ENCODE measurements at places on chromosomes 7 and 10.

- no peak for DNase-seq
Observed at GRCh38 chr7:123711832-123712293, 36.9 kb downstream of the WASL start.

- no peak for DNase-seq
Observed at GRCh38 chr7:94133460-94133859, 129.3 kb upstream of the BET1 start.

DNA sequence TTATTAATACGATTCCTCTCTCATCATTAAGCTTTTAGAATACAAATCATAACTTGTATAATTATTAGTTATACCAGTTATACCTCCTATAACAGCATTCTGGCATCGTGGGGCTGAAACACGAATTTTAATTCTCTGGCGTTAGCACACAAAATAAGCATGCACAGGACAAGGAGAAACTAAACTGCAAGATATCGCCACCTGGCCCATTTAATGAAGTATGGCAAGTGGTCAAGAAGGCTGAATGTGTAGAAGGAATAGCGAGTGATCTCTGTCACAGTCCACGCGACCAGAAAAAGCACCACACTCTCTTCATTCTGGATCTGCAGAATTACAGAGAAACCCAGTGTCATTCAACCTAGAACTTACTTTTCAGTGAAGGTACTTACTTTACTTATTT is 18.1 kb downstream of the HACD1 start:
- DNase-seq: no peak

GRCh38 chr7:159125955-159126270 is 18.8 kb downstream of the VIPR2 start:
- peak; percentile 21 for DNase-seq

- no peak for DNase-seq
Observed at GRCh38 chr10:14879124-14879927, 660 bp downstream of the SUV39H2 start.

DNA sequence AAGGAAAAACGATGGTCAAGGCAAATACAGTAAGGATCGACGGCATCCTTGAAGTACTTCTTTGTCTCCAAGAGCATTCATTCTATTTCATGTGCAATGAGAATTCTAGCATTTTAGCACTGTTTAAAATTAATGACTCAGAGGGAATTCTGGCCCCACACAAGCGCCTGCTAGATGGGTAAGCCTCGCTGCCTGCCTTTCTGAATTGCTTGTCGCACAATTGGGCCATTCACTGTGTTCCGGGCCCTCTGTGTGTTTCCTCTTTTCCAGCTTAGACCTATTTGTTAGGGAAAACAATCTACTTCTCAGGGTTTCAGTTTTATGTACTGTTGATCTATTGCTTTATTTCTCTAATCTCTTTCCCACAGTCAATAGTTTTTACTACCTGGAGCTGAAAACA is 204.7 kb upstream of the ZNF32 start:
- no peak for DNase-seq

- DNase-seq: no peak
Observed at GRCh38 chr10:1662438-1663025, 74.8 kb downstream of the ADARB2 start.

- DNase-seq: peak; percentile 56
Observed at GRCh38 chr10:117165538-117166417, 27.7 kb upstream of the VAX1 start.

GRCh38 chr7:134415700-134416099 is 43.2 kb downstream of the AKR1B1 start:
- DNase-seq: no peak

DNA sequence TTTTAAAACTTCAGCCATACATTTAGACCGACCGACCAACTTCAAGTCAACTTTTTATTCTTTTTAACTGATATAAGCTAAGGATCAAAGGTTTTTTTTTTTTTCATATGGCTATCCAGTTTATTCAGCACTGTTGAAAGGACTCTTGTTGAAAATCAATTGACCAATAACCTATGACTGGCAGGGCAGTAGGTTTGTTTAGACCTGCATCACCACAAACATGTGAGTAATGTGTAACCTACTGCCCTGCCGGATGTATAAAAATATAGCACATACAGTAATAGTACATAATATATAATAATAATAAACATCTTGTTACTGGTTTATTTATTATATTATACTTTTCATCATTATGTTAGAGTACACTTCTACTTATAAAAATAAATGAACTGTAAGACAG is 434.6 kb upstream of the SEMA3A start:
- no peak for DNase-seq

GRCh38 chr7:74606101-74606908 is 51.2 kb upstream of the GTF2I start:
- DNase-seq: peak; percentile 57

- DNase-seq: peak; percentile 54
Observed at GRCh38 chr10:13716081-13717071, 129.6 kb downstream of the PRPF18 start.

DNA sequence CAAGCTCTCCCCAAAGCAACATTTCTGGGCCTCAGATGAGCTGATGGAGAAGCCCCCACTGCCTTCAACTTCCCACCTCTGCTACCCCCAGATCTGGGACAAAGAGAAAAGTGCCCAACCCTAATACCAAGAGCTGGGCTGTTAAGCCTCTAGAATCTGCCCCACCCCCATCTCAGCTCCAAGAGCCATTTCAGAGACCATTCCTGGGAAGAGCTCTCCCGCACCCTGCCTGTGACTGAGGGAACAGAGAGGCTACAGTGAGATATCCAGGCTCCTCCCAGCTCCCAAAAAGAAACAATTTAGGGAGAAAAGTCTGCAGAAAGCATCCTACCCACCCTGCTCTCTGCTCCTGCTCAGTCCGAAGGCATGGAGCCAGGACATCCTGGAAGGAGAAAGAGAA is 2.5 kb upstream of the KCNH2 start:
- DNase-seq: no peak

GRCh38 chr10:78231939-78232338 is 198.3 kb downstream of the RPS24 start:
- DNase-seq: peak; percentile 58
